ENCODE measurements at places on chromosomes 2 and 18.

- DNase-seq: no peak
These were observed 247.4 kb downstream of the MYO3B start for GRCh38 chr2:170425281-170425751.

- DNase-seq: no peak
These were observed 182.0 kb downstream of the PRKCE start for GRCh38 chr2:45833301-45833967.

GRCh38 chr2:101766871-101767739 is 69.6 kb downstream of the MAP4K4 start:
- no peak for DNase-seq

DNA sequence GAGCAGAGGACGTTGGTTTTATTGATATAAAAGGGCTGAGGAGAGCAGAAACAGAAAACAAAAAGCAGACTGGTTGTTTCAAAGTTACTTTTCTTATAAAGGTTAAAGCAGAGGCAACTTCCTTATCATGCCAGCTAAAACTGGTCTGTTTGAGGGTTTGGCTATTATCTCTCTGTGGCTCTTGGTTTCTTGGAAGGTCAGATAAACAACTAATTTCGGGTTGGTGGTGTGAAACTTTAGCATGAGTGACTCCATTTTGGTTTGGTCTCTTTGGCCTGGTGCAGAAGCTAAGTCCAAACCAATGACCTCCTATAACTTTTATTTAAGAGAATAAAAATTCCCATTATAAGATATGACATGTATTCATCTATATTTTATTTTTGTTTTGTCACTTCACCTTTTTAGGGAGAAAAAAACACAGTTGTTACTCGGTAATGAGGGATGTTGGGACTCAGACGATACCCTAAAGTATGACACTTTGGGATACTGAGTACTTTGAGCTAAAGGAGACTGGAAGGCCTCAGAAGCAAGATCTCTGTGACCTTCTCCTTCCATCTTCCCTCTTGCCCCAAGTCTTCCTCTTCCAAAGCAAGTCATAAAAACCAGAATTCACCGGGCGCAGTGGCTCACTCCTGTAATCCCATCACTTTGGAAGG is 23.3 kb downstream of the TNFAIP6 start:
- no peak for DNase-seq

DNA sequence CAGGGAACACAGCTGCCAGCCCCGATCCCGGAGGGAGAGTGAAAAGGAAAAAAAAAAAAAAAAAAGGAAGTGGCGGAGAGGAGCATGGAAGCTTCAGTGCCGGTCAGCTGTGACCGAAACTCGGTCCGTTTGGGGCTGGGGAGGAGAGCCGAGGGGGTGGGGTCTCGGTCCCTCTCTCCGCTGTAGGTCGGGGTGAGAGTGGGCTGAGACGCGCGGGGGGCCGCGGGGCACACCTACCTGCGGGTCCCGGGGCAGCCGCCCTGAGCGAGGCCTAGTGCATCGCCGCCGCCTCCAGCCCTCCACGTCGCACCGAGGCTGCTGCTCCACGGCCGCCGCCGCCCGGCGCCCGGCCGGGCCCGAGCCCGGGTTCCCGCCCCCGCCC is 536 bp downstream of the VPS54 start:
- no peak for DNase-seq

DNA sequence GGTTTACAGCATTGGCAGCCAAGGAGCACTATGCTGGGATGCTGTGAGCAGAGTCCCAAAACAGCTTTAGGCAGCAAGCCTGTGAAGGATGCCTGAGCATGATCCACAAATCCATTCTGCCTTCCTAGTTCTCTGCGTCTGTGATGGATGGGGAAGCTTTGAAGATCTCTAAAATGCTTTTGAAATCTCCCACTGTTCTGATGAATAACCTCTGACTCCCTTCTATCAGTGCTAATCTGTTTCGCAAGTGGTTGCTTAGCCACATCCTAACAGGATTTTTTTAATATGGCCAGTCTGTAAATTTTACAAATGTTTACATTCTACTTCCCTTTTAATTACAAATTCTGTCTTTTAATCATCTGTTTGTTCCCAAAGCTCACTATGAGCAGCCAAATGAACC is 319.2 kb downstream of the GULP1 start:
- no peak for DNase-seq

DNA sequence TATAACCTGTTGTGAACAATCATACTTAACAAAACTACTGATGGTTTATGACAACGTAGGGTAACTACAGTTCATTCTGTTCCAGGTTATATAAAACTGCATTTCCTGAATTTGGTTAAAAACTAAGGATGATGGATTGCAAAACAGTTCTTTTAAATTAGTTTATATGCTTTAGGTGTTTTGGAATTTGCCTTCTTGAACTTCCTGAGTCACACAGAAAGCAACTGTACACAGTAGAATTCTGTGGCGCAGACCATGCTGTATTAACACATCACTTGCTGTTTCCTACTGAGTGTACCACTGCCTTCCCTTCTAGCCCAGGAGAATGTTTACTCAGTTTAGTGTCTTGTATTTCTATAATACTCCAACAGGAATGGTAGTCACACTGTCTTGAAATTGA is 19.4 kb downstream of the ITGB1BP1 start:
- DNase-seq: no peak

DNA sequence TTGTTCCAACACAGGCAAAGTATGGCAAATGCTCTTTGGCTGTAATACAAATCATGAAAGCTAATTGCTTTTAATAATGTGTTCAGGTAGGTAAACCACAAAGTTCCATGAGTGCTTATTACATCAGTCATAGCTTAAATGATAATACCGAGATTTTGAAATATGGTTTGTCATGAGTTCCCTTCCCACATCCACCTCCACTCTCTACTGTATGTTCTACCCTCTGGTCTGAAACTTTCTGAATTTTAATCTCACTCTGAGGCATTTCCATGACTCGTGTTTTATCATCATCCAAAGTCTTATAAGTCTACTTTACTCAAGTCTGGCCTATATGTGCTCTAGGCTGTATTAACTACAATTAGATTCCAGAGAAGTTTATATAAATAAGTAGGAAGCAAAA is 354.8 kb downstream of the AKAIN1 start:
- DNase-seq: no peak

- DNase-seq: no peak
These were observed 59.7 kb downstream of the SPP2 start for GRCh38 chr2:234110219-234110618.

DNA sequence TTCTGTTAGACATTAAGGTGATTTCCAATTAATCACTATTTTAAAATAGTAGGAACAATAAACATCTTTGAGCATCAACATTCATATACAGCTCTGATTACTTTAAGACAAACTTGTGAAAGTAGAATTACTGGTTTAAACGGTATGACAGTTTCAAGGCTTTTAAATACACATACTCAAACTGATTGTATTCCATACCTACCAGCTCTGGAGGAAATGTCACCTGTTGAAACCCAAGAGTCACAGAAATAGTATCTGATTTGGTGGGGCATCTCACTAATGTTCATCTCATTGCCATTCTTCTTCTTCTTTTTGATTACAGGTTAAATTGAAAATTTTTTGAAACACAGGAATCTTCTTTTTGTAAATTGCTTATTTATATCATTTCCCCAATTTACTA is 36.2 kb downstream of the USP40 start:
- no peak for DNase-seq

DNA sequence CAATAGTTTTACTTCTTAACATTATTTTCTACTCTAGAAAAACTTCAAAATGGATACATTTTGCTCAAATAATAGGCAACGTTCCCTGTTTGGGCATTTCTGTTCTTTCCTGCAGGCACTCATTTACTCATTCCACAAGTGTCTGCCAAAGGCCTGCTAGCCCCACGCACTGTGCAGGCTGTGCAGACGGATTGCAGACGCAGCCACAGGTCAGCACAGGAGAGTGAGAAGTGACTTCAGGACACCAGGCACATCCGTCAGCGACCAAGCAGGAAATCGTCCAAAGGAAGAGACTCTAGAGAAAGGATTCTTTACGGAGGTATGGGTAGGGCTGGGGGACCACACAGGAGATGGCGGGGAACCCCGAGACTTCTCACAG is 103.0 kb upstream of the AGAP1 start:
- no peak for DNase-seq

GRCh38 chr2:207506426-207506825 is 23.3 kb upstream of the CREB1 start:
- no peak for DNase-seq

DNA sequence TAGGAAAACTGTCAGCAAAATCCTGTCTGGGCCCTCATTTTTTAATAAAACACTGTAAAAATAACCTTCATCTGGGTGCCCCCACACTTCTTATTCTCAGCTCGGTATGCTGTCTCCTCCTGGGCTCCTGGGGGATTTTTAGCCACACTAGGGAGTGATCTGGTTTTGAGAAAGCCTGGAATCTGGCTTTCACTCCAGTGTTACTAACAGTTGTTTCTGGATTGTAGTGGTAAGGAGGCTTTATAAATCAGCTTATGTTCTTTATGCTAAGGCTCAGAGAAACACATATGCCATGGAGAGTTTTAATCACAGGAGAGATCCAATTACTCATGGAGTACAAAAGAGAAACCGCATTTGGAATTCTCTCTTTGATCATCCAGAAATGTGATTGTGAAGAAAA is 744.3 kb upstream of the SOX11 start:
- no peak for DNase-seq

DNA sequence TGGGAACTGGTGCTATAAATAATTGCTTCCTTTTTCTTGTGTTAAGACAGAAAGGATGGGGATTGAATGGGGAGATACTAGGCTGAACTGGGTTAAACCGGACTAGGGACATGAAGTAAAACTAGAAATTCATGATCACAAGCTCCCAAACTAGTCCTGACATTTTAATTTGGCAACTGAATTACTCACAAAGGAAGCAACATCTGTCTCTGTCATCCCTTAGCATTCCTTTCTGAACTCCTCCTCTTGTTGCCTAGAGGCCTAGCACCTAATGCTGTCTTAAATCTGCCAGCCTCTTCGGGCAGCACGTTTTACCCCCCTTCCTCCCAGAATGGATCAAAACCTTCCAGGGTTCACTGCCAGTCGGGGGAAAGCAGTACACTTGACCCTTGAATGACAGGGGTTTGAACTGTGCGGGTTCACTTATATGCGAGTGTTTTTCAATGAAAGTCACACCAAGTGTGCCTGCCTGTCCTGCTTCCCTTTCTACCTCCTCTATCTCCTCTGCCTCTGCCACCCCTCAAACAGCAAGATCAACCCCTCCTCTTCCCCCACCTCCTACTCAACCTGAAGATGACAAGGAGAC is 8.2 kb downstream of the KCTD1 start:
- DNase-seq: no peak

All from NCI-H2081 treated with DMSO at 0.1 percent for 48 hours (cell line).